Endothelial cell (in vitro differentiated cells): ENCODE measurements at places on chromosomes 2 and 18. TPM values are rescaled to one million over a fixed set of nuclear protein-coding genes. Genes with fewer than 3 reads are reported as not detected.

ALPG gene
- not detected for total RNA-seq

MAP4K3 gene
- total RNA-seq = 51.1 TPM

KYNU gene
- total RNA-seq = not detected

ZNF804A gene
- total RNA-seq = 2.2 TPM

PLEK gene
- not detected for total RNA-seq

SCN3A gene
- total RNA-seq = 0.38 TPM

CRYBA2 gene
- not detected for total RNA-seq
